ENCODE measurements at places on chromosomes 3 and 15.

GRCh38 chr15:55289011-55289745 is 435 bp downstream of the RAB27A start:
- DNase-seq: peak; percentile 13

DNA sequence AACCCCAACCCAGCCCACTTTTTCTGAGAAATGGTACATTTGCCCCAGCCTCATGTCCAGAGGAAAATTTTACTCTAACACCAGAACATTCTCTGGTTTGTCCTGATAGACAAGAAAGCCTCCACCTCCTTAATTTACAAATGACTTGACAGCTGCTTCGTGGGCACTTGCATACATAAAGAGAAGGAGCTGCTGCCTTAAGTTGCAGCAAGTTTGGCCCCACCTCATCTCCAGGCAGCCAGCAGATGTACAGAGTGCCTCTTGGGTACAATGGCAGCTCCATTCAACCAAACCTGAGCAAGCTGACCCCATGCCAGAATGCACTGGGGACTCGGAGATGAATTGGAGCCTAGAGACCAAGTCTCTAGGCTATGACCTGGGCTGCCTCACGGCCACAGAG is 6.2 kb upstream of the H1-8 start:
- DNase-seq: no peak

DNA sequence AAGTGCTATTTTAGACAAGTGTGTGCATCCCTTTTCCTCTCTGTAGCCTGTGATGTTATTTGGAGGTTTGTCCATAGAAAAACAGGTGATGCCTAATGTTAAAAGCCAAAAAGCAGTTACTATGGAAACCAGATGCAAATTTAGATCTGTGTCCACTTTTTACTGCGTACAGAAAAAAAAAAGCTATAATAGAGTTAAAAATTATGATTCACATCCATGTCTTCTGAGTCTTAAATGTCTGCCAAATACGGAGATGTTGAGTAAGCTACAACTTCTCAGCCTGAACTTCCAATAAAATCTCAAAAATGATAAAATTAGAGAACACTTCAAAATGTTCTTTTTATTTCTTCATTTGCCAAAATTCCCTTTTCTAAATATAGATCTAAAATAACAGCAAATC is 74.2 kb upstream of the GAP43 start:
- DNase-seq: no peak

- DNase-seq: no peak
These were observed 9.2 kb downstream of the THBS1 start for GRCh38 chr15:39589815-39590644.

GRCh38 chr3:71942432-71943187 is 157.7 kb upstream of the PROK2 start:
- no peak for DNase-seq

Data from stimulated activated CD4-positive, alpha-beta T cell treated with anti-CD3 and anti-CD28 coated beads, Interleukin-1b, Interleukin-23, amount 100 ng/mL, for 24 hours (primary cell).